ENCODE measurements at places on chromosomes 13 and 19. TPM values are rescaled to one million over a fixed set of nuclear protein-coding genes. Genes with fewer than 3 reads are reported as not detected.

The ERICH4 gene
- 2.3 TPM for total RNA-seq

The FAM98C gene
- total RNA-seq = 17.3 TPM

The KISS1R gene
- 1.4 TPM for total RNA-seq

The MEGF8 gene
- total RNA-seq = 19.2 TPM

The CALR3 gene
- not detected for total RNA-seq

The IQCN gene
- 3.9 TPM for total RNA-seq

The CDX2 gene
- 34.6 TPM for total RNA-seq

The NLRP7 gene
- not detected for total RNA-seq

The PINLYP gene
- total RNA-seq = 4.7 TPM

The SGCG gene
- 4.1 TPM for total RNA-seq

The SIX5 gene
- 17.0 TPM for total RNA-seq

GRCh38 chr19:39126312-39127187 lies 964 bp downstream of the PAK4 start:
- H3K27ac ChIP-seq = peak overlapping the region; percentile 85
- DNase-seq = peak; percentile 85
- H3K27me3 ChIP-seq = no peaks in the 10 kb centered on the region
- peaks cover 36% of the 10 kb centered on the region for H3K4me1 ChIP-seq
- H3K36me3 ChIP-seq = no peaks in the 10 kb centered on the region

DNA sequence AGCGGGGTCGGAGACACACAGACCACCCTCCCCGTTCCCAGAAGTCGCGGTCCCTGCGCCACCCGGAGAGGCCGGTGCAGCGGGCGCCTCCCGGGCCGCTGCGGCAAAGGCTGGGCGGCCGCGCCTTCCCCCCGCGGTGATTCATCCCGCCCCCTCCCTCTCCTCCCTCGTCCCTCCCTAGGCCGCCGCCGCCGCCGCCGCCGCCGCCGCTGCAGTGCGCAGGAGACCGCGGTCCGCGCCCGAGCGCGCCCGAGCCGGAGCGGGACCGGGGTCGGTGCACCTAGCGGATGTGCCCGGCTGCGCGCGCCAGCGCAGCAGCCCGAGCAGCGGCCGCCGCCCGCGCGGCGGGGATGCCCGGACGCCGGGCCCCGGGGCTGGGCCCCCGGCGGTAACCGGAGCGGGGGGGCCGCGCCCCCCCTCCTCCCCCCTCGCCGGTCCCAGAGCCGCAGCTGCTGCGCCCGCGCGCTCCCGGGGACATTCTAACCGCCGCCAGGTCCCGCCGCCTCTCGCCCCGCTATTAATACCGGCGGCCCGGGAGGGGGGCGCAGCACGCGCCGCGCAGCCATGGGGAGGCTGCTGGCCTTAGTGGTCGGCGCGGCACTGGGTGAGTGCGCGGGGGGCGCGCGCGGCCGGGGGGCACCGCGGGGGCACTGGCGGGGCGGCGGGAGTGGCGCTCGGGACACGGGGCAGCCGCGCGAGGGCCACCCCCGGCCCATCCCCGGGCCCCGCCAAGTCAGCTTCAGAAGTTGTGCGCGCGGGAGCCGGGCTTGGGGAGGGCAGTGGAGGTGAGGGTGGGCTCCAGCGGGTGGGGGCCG lies at the start of gene SCN1B:
TSS of gene SCN1B (plus strand) at position 214 of the 815 bp plus-strand sequence. CDS start at position 565, 351 bp downstream.
- peaks cover 28% of the 10 kb centered on the region for H3K27me3 ChIP-seq
- DNase-seq = peak; percentile 87
- no peak within 1 kb of the TSS for H3K27ac ChIP-seq
- no peaks in the 10 kb centered on the region for H3K36me3 ChIP-seq
- no peak within 1 kb of the TSS for H3K4me3 ChIP-seq
- peaks cover 9% of the 10 kb centered on the region for H3K4me1 ChIP-seq

DNA sequence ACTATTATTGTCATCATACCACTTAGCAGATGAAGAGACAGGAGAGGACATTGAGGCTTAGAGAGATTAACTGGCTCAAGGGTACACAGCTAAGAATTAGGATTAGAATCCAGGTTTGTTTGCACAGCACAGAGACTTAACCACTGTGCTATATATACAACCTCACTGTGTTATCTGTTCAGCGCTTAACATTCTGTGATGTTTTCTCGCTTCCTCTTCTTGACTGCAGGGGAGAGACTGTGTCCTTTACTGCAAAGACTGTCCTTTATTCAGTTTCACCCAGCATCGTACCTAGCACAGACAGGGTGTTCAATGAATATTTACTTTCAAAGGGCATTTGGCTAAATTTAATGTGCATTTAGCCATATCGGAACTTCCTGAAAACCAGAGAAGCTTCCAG lies 54.9 kb upstream of the PCDH8 start:
- DNase-seq = no peak
- H3K27me3 ChIP-seq = peaks cover 25% of the 10 kb centered on the region
- H3K36me3 ChIP-seq = no peaks in the 10 kb centered on the region
- no peaks in the 10 kb centered on the region for H3K4me1 ChIP-seq

GRCh38 chr13:76936763-76937162 lies 11.5 kb upstream of the ACOD1 start:
- H3K27ac ChIP-seq = no peak overlapping the region
- H3K4me3 ChIP-seq = no peak overlapping the region
- no peak for DNase-seq
- H3K36me3 ChIP-seq = no peaks in the 10 kb centered on the region
- no peaks in the 10 kb centered on the region for H3K27me3 ChIP-seq
- no peaks in the 10 kb centered on the region for H3K4me1 ChIP-seq

- no peaks in the 10 kb centered on the region for H3K4me1 ChIP-seq
- no peak overlapping the region for H3K4me3 ChIP-seq
- H3K27ac ChIP-seq = no peak overlapping the region
- no peaks in the 10 kb centered on the region for H3K36me3 ChIP-seq
- peak; percentile 63 for DNase-seq
Measured at GRCh38 chr19:18167975-18168645, 5.5 kb upstream of the IFI30 start.

- no peak overlapping the region for H3K27ac ChIP-seq
- H3K36me3 ChIP-seq = no peaks in the 10 kb centered on the region
- peaks cover 25% of the 10 kb centered on the region for H3K4me1 ChIP-seq
- no peaks in the 10 kb centered on the region for H3K27me3 ChIP-seq
- H3K4me3 ChIP-seq = no peak overlapping the region
Measured at GRCh38 chr19:41330481-41330880, 20.5 kb downstream of the CCDC97 start.

GRCh38 chr13:33454844-33455705 lies 169.5 kb upstream of the STARD13 start:
- DNase-seq = peak; percentile 6
- H3K36me3 ChIP-seq = no peaks in the 10 kb centered on the region
- no peaks in the 10 kb centered on the region for H3K4me1 ChIP-seq
- no peaks in the 10 kb centered on the region for H3K27me3 ChIP-seq
- H3K4me3 ChIP-seq = no peak overlapping the region
- peak overlapping the region; percentile 55 for H3K27ac ChIP-seq

- H3K27me3 ChIP-seq = no peaks in the 10 kb centered on the region
- H3K4me1 ChIP-seq = no peaks in the 10 kb centered on the region
- no peaks in the 10 kb centered on the region for H3K36me3 ChIP-seq
- H3K4me3 ChIP-seq = no peak within 1 kb of the TSS
Measured at GRCh38 chr19:9107375-9107774, at the start of gene OR7G2. OR7G2 (minus strand) TSS chr19:9107475; CDS start chr19:9103243, 4,232 bp downstream.

GRCh38 chr13:21747456-21747855 lies 76.6 kb downstream of the FGF9 start:
- no peaks in the 10 kb centered on the region for H3K36me3 ChIP-seq
- no peak overlapping the region for H3K27ac ChIP-seq
- peaks cover 11% of the 10 kb centered on the region for H3K4me1 ChIP-seq

DNA sequence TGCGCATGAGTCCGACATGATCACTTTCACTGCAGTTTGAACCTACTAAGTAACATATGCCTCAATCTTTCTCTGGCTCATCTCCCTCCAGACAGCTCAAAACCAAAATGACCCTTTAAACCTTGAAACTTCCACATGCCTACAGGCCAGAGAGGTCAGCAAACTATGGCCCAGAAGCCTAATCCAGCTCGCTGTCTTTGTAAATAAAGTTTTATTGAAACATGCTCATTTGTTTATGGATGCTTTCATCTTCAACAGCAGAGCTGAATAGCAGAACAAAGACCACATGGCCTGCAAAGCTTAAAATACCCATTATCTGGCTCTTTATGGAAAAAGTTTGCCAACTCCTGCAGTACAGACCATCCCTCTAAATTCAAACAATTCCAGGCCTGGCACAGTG lies 15.6 kb downstream of the FBXO46 start:
- H3K27ac ChIP-seq = no peak overlapping the region
- H3K4me3 ChIP-seq = no peak overlapping the region
- H3K36me3 ChIP-seq = no peaks in the 10 kb centered on the region
- peaks cover 11% of the 10 kb centered on the region for H3K4me1 ChIP-seq
- H3K27me3 ChIP-seq = no peaks in the 10 kb centered on the region
- no peak for DNase-seq

DNA sequence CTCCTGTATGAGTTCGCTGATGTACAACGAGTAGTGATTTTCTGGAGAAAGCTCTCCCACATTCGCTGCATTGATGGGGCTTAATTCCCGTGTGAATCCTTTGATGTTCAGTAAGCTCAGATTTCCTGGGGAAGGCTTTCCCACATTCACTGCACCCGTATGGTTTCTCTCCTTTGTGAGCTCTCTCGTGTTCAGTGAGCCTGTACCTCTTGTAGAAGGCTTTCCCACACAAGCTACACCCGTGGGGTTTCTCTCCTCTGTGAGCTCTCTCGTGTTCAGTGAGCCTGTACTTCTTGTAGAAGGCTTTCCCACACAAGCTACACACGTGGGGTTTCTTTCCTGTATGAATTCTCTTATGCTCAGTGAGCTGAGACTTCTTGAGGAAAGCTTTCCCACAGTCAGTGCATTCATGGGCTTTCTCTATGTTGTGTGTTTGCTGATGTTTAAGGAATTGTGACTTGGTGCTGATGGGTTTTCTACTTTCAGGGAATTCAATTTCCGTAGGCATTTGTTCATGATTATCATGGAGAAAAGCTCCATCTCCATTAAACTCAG lies 3.5 kb upstream of the ZNF577 start:
- peaks cover 30% of the 10 kb centered on the region for H3K36me3 ChIP-seq
- no peak for DNase-seq
- H3K27ac ChIP-seq = no peak overlapping the region
- no peaks in the 10 kb centered on the region for H3K4me1 ChIP-seq

GRCh38 chr13:53520132-53520531 lies 491.5 kb downstream of the OLFM4 start:
- H3K27me3 ChIP-seq = no peaks in the 10 kb centered on the region
- H3K4me3 ChIP-seq = no peak overlapping the region
- no peaks in the 10 kb centered on the region for H3K36me3 ChIP-seq
- DNase-seq = no peak

DNA sequence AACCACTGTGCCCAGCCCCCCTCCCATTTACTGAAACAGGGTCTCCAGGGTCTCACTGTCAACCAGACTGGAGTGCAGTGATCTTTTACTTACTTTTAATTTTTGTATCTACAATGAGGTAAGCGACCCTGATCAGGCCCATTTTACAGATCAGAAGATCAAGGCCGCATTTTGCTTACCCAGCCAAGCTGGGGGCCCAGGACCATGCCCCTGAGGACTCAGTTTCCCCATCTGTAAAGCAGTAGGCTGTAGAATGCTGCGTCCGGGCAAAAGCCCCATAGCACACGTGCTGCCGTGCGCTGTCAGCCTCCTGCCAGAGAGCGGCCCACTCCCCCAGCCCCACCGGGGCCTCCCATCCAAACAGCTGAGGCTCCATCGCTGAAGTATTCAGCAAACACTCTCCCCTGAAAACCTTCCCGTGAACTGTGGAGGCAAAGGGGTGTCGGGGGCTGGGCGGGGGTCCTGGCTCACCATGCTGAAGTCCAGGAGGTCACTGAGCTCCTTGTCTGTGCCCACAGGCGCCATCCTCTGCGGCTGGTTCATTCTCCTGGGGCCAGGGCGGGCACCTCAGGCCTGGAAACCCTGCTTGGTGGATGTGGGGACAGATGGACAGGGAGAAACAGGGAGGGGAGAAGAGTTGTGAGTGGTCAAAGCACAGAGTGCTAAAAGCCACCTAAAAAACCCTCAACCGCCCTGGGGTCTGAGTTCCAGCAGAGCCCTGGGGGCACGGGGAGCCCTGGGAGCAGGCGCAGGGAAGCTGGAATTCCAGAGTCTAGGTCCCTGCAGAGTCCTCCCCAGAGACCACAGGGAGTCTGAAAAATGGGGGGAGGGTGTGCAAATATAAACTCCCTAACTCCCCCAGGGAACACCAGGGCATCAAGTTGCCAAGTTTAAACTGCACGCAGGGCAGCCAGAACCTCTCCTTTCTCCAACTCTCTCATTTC lies 2.4 kb downstream of the TCF3 start:
- H3K27ac ChIP-seq = peak overlapping the region; percentile 88
- no peaks in the 10 kb centered on the region for H3K27me3 ChIP-seq

Data from hepatocyte (in vitro differentiated cells).